Epithelial cell of prostate (primary cell): ENCODE measurements at places on chromosomes 12 and 14.

DNA sequence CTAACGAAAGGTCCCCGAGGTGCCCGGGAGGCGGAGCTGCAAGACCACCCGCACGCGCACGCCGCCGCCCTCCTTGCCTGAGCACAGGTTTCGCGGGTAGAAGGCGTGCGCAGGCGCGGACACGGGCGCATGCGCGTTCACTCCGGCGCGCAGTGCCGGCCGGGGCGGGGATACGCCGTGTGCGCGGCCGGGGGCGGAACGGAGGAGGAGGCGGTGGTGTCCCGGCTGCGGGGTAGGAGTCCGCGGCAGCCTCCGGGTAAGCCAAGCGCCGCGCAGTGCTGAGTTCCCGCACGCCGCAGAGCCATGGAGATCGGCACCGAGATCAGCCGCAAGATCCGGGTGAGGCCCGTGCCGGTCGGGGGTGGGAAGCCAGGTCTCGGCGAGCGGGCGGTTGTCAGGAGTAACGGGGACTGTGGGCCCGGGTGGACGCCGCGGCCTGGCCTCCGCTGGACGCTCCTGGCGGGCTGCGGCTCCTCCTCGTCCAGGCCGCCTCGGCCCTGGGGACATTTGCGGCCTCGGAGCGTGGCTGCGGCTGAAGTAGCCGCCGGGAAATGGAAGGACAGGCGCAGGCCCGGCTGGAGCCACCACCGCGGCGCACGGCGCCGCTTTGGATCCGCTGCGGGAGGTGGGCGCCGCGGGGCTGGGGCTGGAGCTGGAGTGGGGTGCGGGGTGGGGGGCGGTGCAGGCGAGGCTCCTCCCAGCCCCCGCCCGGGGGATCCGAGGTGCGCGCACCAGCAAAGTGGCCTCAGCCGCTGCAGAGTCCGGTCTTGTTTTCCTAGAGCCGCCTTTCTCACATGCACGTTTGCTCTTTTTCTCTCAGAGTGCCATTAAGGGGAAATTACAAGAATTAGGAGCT lies at the start of gene ZC3H14:
Gene ZC3H14, plus strand, starts transcription at position 207 of the 856 bp plus-strand sequence. Its CDS starts 97 bp downstream, at position 304.
- DNase-seq = no peak

DNA sequence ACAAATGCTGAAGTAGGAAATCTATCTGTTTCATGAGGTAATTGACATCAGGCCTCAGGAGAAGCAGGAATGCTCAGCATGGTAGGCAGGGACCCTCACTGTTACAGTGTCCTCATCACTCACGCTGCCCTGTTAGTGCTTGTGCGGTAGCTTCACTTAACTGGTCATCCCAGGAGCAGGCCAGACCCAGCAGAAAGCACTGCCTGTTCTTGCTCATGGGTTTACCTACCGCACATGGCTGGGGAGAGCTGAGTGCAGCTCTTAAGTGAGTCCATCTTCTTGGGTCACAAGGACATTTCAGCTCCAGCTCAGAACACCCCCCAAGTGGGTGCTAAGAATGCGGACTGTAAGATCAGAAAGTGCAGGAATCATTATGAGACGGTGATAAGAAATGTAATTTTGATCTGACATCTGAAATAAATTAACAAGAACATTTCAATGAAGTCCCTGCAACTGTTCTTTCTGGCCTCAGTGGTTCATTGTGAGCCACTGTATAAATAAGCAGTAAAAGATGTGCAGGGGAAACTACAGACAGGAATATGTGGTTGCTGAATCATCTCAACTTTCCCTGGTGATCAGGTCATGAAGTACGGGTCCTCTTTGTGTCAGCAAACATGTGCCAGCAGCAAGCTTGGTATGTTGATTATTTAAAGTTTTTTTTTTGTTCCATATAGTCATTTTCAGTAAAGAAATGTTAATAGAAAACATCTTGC lies 757.7 kb upstream of the TMEM132C start:
- DNase-seq = no peak

GRCh38 chr14:79037106-79037505 lies 866.9 kb downstream of the NRXN3 start:
- no peak for DNase-seq

GRCh38 chr12:123265851-123266678 lies 5.6 kb downstream of the CDK2AP1 start:
- no peak for DNase-seq

DNA sequence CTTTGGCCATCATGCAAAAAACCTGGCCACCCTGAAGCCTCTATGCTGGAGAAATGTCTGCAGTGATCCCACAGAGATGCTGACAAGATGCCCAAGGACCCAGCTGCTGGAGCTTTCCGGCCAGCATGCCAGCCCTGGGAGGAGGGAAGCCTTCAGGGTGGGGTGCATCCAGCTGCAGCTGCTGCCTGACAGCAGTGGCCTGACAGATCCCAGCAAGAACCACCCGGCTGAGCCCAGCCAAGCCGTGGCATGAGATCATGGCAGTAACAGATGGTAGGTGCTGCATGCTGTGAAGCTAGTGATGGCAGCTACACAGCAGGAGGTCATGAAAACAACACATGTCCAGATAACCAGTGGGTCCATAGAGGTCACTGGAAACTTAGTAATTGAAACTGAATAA lies 13.8 kb downstream of the CLBA1 start:
- no peak for DNase-seq

DNA sequence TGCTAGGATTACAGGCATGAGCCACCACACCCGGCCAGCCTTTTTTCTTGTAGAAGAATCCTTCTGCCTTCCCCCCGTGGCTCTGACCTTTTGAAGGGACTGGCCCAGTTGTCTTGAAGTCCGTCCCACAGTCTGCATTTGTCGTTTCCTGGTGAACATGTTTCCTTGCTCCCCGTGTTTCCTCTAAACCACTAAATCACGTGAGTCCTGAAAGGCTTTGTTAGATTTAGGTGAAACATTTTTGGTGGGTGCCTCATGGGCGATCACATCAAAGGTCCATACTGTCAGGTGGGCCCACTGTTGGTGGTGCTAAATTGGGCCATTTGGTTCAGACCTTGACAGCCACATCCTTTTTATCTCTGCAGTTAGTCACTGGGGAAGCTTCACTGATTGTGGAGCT lies 26.3 kb downstream of the MLXIP start:
- DNase-seq = no peak

GRCh38 chr12:68455691-68456345 lies 123.7 kb upstream of the MDM1 start:
- no peak for DNase-seq

GRCh38 chr12:3207175-3207574 lies 130.0 kb downstream of the TSPAN9 start:
- no peak for DNase-seq

DNA sequence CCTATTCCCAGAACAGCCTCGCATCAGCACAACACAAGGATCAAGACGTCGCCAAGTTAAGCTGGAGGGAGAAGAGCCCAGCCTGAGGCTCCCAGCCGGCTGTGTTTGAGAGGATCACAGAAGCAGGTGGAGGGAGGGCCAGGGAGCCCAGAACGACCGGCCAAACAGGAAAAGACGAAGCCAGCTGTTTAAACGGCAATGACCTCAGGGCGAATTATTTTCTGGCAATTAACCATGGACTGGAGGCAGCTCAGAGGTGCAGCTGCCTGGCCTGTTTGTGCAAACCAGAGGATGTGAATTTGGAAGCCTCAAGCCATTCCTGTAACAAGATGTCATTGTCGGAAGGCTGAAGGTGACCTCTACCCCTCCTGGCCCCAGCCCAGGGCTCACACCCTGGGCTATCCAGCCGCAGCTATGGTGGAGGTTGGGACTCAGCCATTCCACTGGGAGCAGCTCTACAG lies 175.8 kb upstream of the PRMT8 start:
- no peak for DNase-seq

GRCh38 chr12:64997858-64998257 lies 123.2 kb downstream of the WIF1 start:
- no peak for DNase-seq

DNA sequence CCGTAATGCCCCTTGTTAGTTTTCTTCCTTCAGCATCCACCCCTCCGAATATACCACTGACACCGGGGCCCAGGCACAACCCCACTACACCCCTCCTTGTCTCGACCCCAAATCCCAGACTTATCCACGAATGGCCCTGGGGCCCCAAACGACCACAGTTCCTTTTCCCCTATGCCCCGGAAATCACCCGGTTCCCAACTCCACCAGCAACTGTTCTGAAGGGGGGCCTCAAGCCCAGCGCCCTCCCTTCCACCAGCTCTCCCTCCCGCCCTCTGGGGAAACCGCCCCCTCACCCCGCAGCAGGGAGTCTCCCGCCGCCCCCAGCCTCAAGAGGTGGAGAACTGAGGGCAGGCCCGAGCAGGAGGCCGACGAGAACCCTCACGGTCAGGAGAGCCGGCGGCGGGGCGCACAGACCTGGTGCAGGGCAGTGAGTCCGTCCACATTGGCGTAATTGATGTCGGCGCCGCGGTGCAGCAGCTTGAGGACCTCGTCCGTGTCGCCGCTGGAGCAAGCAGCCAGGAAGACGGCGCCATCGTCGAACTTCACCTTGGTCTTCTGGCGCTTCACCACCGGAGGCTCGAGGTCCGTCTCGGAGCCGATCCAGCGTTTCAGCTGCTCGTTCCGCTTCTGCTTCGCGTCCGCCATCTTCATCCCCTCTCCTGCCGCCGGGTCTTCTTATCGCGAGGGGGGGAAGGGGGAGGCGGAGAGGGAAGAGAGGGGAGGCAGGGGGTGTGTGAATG lies 446 bp downstream of the PPP1R12A start:
- DNase-seq = no peak

DNA sequence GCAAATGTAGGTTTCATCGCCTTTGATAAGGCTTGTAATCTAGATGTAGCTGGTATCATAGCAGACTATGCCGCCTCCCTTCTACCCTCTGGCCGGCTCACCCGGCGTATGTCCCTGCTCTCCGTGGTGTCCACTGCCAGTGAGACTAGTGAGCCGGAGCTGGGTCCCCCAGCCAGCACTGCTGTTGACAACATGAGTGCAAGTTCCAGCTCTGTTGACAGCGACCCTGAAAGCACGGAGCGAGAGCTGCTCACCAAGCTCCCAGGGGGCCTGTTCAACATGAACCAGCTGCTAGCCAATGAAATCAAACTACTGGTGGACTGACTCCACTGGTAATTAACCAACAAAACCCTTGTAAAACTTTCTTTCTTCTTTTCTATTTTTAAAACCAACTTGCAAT lies 49.0 kb upstream of the A2ML1 start:
- DNase-seq = no peak

DNA sequence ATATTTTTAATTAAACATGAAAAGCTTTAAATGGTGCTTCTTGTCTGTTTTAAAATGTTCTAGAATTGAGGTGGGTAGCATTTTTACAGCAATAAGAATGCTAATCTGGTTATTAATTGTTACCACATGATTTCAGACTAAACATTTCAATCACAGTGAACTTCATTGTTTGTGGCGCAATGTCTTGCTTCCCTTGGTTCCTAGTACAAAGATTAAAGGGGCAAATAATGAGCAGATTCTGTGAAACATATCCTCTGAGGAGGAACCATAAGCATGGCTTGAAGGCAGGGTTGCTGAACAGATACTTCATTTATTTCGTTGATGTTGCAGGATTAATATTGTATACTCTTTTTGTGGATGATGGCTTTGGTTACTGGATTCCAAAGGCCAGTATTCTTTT lies 162.1 kb downstream of the FUT8 start:
- DNase-seq = no peak

DNA sequence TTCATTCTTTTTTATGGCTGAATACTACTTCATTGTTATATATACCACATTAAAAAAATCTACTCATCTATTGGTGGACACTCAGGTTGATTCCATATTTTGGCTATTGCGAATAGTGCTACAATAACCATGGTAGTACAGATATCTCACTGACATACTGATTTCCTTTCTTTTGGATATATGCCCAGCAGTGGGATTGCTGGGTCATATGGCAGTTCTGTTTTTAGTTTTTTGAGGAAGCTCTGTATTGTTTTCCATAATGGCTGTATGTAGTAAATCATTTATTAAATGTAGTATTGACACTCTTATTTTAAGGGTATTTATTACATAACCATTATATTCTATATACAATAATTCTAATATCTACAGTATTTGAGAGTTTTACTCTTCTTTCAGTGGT lies 43.7 kb downstream of the PTCSC3 start:
- DNase-seq = no peak

DNA sequence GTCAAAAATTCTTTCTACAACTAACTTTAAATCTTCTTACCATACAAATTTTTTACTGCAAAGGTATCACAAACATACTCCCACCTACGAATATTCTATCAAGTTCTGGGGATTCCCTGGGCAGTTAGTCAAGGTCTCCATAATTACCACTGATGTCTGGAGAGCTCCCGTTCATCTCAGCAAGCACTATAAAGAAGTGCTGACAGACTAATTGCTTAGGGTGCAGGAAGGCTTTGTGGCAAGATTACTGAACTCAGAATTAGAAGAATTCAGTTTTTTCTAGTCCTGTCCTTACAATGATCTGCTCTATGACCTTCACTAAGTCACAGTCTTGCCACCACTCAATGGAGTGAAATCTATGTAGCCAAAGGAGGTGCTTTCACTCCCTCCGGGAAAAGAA lies 61.5 kb downstream of the DUSP16 start:
- DNase-seq = no peak

DNA sequence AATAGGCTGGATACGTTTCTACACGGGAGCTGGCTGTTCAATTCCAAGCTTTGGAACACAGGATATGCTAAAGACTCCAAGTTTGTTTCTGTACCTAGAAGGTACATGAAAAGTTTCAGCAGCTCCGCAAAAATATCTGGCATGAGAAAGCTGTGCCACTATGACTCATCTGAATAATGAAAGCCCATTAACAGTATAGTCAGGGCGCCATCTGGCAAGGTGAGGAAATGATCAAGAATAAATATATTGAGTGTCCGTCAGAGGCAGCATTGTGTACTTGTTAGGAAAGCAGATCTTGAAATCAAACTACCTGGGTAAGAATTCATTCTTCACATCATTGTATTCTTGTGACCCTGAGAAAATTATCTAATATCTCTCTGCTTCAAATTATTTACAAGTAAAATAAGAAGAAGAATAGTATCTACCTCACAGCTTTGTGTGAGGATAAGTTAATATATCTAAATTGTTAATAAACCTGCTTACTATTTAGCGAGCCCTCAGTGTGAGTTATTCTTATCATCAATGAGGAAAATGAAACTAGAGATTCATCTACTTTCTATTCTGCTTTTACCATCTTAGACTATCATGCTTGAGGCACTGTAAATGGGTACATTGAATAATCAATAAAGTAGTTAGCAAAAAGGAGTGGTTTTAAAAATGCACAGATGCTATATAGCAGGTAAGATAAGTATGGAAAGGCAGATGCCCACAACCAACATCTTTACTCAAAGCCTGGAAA lies 53.5 kb downstream of the FSCB start:
- no peak for DNase-seq
